Aorta (tissue), 5 donors: ENCODE measurements at places on chromosomes 2 and 18.

GRCh38 chr2:157256626-157257025, 879 bp upstream of the GALNT5 start:
- no peak for DNase-seq

DNA sequence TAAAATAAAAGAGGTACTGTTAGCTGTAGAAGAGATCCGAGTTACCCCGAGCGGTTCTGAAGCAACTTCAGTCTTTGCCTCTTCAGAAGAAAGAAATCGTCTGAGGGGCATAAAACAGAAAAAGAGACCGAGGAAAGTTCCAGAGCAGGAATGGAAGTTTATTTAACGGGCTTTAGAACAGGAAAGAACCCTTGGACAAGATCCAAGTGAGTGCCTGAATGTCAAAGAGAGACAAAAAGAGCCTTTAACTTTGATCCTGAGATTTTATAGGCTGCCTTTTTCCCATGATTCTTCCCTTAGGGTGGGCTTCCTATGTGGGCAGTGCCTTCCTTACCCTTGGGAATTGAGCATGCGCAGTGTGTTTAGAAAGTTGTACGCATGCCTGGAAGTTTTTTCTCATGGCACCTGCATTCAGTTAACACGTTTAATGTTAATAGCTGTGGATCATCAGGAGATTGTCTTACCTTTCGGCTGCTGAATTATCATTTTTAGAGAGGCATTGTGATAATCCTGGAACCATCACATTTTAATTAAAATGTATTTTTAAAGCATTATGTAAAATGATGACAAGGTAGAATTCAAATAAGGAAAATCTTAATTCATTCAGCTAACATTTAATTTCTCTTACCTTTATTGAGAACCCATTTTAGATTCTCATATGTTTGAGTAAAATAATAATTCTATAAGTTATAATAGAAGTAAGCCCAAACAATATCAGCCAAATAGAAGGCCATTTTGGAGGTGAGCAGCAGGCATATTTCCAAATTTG, 269.5 kb upstream of the ZSWIM2 start:
- no peak for DNase-seq

- DNase-seq = peak; percentile 26
These were observed 154.2 kb upstream of the DLX2 start for GRCh38 chr2:172256886-172257285.

DNA sequence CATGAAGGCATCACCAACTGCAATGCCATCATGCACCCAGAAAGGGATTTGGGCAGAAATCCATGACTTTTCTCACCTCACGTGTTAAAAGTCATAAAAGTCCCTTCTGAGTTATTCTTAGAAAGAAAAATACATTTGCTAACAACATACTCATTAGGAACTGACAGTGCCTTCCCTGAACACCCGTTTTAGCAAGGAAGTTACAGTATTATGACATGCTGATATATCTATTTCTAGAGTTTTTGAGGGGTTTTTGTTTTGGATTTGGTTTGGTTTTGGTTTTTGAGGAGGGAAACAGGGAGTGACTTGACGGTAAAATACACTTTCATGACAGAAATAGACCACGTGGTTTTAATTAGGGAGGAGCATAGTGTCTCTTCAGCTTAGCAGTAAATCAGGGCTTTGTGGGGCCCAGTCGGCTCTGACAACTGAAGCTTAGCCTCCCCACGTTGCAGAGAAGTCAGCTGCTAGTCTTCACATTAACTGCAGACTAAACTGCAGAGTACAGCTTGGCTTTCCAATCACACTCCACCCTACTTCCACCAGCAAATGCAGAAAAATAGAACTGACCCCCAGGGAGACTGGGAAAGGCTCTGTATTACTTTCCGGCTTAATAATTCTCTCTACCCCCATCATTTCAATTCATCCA, 141.4 kb downstream of the FAM124B start:
- no peak for DNase-seq

DNA sequence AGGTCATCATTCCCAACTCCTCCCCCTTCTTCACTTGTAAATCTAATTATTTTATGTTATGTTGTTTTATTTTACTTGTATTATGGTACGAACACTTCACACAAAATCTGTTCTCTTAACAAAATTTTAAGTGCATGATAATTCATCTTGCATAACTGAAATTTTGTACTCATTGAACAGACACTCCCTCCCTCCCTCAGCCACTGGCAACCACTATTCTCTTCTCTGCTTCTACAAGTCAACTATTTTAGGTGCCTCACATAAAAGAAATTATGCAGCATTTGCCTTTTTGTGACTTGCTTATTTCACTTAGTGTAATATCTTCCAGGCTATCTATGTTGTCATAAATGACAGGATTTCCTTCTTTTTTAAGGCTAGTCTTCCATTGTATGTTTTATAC, 30.4 kb upstream of the OSBPL6 start:
- no peak for DNase-seq

- no peak for DNase-seq
These were observed 1.1 kb downstream of the SEPTIN2 start for GRCh38 chr2:241316825-241317224.

- DNase-seq = no peak
These were observed 266.0 kb downstream of the SH3BP4 start for GRCh38 chr2:235217846-235218245.

- DNase-seq = peak; percentile 17
These were observed 1.9 kb downstream of the ATG4B start for GRCh38 chr2:241639385-241639784.

GRCh38 chr18:49062832-49063226, 112.1 kb upstream of the SMAD7 start:
- no peak for DNase-seq

- DNase-seq = no peak
These were observed 84.7 kb downstream of the CDC42EP3 start for GRCh38 chr2:37586663-37587317.
